ENCODE measurements at places on chromosomes 12 and 14.

GRCh38 chr12:78977304-78977867 lies 112.8 kb downstream of the SYT1 start:
- no peak for DNase-seq

GRCh38 chr12:54974279-54974678 lies 10.3 kb downstream of the TESPA1 start:
- no peak for DNase-seq

GRCh38 chr14:35362450-35362849 lies 42.1 kb downstream of the NFKBIA start:
- no peak for DNase-seq

DNA sequence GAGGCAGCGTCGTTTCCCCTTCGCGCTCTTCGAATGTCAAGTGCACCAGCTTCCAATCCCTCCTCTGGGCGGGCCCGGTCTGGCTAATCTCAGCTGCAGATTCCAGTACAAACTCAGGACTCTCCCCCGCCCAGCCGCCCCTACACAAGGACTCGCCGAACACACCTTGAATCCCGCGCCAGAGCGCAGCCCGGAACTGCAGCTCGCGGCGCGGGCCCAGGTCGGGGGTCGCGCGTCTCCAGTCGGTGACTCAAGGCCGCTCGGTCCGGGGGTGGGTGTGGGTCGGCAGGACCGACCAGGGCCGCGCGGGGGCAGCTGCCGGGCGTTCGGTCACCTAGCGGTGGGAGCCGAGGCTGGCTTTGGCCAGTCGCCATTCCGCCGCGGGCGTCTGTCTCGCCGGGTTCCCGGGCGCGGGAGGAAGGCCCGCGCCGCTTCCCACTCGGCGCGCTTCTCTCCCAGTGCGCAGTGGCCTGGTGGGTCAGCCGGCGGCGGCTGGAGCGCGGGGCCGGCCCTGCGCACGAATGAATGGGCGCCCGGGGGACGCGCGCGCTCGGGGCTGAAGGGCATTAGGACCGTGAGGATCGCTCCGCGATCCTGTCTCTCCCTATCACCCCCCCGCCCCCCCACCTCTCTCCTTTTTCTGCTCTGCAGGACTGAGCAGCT lies at the start of gene GALNT16:
TSS of gene GALNT16 (plus strand) at position 632 of the 663 bp plus-strand sequence. CDS start 133 bp downstream, outside the sequence.
- no peak for DNase-seq

- no peak for DNase-seq
These were observed 57.6 kb upstream of the MON2 start for GRCh38 chr12:62409068-62409467.

GRCh38 chr14:53127832-53128231 lies 25.3 kb downstream of the DDHD1 start:
- no peak for DNase-seq

DNA sequence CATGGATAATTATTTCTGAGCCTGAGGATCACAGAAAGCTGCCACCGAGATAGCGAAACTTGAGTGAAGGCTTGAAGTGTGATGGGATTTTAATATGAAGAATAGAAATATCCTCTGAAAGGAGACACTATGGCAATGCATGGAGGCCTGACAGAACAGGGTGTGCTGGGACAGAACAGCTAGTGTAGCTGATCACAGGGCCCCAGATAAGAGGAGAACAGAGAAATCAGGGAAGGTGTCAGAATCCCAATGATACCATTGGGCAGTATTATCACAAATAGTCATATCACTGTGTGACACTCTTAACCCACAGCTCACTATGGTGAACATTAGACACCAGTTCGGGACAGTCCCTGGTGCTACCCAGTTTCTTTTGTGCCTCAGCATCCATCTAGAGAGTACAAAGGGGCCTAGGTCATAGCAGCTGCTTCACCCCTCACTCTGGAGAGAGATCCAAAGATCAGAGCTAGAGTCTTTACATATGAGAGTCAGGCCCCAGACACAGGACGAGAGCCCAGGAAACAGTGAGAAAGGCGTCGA lies 506 bp upstream of the OR10P1 start:
- DNase-seq: peak; percentile 34

- peak; percentile 44 for DNase-seq
These were observed 3.2 kb downstream of the PRPH start for GRCh38 chr12:49298160-49298559.

- no peak for DNase-seq
These were observed 39.3 kb upstream of the ZNF641 start for GRCh38 chr12:48390026-48390425.

- no peak for DNase-seq
These were observed 253.2 kb downstream of the NOVA1 start for GRCh38 chr14:26344596-26344995.

GRCh38 chr12:13229504-13229903 lies 33.0 kb downstream of the EMP1 start:
- no peak for DNase-seq

GRCh38 chr14:32256576-32256975 lies 53.5 kb upstream of the RNU6-8 start:
- no peak for DNase-seq

DNA sequence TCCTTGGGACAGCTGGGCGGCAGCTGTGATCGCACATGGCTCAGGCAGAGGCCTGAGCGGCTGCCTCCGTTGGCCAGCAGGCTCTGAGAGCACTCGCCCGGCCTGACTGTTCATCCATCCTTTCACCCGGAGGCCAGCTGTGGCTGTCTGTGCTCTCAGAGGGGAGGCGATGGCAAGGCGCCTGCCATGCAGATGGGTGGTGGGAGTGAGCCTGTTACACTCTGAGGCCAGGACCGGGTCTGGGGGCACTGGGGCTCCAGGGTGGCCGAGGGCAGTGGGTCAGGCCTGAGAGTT lies 292.3 kb downstream of the TMEM121 start:
- no peak for DNase-seq

DNA sequence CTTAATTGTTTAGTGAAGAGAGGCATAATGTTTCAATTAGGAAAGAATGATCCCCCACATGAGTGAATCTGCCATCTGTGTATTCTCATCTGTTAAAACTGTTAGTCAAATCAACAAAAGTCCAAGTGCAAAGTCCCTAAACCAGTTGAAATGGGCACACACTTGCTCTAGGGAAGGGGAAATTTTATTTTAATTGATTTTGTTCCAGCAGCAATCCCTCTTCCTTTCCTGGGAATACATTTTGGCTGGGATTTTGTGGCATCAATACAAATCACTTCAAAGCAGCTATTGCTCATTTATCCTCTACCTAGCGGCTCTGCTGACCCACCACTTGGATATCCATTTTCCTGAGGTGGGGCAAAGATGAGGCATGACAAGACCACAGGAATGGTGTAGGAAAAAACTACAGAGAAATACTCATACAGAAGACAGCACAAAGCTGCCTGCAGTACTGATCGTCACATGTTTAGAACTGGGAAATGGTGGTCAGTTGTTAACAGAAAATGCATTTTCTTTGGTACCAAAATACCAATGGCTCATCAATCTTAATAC lies 9.8 kb upstream of the SSTR1 start:
- DNase-seq: no peak

DNA sequence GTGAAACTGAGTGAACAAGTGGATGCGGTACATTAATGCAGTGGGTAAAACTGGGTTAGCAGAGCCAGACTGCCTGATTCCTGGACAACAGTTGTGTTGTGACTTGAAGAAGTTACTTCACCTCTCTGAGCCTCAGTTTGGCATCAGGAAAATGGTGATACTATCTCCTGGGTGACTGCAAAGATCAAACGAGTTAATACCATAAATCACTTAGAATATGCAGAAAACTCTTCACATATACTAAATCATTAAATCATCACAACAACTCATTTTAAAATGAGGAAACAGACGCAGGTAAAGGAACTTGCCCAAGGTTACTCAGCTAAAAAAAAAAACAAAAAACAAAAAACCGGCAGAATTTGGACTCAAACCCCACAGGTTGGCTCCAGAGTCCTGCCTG lies 811 bp downstream of the MTERF2 start:
- no peak for DNase-seq

GRCh38 chr14:35140718-35141581 lies 18.6 kb downstream of the PRORP start:
- no peak for DNase-seq

DNA sequence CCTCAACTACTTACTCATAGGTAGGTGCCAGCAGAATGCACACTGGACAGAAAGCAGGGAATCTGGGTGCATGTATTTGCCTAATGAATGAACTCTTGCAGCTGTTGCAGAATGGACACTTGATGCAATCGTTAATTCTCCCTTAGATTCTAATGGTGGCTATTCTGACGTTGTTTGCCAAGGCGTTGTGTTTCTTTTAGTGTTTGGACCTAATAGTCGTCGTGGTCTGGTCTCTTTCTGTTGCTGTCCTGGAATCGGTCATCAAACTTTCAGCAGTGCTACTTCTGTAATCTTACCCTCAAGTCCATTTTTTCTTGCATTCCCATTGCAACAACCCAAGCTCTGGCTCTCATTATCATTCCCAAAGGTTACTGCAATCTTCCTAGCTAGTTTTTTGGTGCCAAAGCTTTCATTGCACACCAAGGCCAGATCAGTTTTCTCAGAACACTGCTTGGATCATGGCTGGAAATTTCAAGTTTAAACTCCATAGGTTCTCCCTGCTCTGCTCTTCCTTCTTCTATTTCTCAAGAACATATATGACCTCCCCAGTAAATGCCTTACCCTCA lies 31.3 kb downstream of the BMP4 start:
- no peak for DNase-seq

DNA sequence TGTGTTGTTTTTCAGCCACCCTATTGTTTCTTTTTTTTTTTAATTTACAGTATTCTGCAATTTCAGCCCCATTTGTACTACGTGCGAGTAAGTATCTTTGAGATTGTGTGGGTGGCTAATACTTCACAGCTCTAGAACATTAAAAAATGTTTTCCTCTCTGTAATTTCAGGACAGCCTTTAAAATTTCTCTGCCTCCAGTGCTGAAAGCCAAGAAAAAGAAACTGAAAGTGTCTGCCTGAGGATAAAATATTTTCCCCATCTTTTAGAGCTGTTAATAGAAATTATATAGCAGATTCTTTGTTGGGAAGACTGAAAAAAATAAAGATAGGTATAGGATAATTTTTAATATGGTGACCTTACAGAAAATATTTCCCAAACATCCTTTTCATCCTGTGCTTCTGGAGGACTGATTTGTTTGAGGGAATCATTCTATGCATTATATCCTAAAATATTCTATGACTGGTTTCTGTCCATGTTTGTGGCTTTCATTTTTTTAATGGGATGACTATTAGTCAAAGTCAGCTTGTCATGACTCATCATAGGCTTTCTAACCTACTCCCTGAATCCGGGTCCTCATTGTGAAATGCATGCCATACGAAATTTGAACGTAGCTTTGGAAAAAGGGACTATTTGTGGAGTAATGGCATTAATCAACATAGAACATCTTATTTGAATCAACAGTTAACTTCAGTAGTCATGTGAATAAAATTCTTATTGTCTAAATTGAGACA lies 10.8 kb upstream of the TCTN2 start:
- DNase-seq: no peak
